ENCODE measurements at places on chromosomes 13 and 19.

DNA sequence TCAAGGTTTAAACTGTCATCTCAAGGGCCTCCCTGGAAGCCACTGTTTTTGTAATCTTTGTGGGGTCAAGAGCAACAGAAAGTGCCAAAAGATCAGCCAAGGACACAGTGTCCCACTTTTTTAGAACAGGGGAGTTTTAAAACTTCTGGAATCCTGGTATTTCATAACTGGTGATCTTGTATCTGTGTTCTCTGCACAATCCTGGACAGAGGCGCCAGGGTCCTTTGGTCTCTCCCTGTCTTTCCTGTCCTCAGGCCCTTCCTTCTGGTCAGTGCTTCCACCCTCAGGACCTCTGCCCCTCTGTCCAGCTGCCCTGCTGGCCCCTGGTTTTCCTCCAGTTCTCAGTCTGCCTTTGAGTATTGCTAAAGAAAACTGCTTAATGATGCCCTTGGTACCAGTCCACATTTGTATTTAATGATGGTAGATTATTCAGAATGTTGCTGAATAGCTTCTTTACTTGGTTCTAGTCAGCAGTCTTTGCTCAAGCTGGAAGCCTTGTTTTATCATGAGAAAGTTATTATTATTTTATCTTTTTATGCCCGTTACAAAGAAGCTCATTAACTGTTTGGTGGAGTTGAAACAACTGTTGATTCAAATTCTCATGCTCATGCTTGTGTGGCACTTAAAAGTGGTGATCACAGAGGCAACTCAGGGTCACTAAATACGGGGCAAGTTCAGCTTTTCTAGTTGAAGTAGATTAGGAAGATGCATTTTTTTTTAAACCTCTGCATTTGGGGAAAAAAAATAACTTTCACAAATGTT is 47.5 kb downstream of the WASF3 start:
- DNase-seq: no peak

DNA sequence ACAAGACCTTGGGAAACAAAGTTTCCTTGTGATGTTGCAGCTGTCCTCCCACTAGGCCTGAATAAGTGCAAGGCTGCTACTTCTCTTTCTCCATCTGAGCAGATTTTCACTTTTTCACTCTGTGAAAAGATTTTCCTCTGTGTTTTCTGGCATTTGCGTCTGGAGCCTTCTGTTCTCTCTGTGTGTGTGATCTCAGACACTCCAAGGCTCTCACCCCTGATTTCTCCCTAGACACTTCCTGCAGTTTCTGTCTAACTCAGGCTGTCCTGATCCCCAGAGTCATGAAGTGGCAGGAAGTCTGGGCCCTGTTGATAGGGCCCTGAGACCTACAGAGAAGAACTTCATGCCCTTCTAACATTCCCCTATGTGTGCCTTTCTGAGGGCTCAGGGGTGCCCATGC is 37.2 kb downstream of the SIGLEC7 start:
- no peak for DNase-seq

GRCh38 chr13:22486490-22486889 is 694.3 kb upstream of the SGCG start:
- DNase-seq: no peak

DNA sequence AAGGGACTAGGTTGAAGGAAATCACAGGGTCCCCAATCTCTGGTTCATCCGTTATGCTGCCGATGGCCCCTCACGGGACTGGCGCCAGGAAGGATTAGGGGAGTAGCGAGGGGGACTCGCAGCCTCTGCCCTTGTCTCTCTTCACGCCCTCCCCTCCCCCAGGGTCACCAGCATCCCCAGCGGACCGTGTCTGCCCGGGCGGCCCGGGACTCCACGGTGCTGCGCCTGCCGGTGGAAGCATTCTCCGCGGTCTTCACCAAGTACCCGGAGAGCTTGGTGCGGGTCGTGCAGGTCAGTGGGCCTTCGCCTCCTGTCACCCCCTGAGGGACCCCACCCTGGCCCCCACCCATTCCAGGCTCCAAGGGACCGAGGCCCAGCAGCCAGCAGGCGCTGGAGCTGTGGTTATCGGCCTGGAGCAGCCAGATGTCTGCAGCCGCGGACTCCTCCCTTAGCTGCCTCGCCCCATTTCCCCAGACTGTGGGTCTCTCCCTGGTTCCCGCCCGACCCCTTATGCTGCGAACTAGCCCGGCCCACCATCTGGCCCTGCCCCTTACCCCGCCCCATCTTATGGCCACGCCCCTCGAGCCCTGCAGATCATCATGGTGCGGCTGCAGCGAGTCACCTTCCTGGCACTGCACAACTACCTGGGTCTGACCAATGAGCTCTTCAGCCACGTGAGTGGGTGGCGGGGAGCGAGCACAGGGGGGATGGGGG is 5.4 kb downstream of the PNPLA6 start:
- no peak for DNase-seq

DNA sequence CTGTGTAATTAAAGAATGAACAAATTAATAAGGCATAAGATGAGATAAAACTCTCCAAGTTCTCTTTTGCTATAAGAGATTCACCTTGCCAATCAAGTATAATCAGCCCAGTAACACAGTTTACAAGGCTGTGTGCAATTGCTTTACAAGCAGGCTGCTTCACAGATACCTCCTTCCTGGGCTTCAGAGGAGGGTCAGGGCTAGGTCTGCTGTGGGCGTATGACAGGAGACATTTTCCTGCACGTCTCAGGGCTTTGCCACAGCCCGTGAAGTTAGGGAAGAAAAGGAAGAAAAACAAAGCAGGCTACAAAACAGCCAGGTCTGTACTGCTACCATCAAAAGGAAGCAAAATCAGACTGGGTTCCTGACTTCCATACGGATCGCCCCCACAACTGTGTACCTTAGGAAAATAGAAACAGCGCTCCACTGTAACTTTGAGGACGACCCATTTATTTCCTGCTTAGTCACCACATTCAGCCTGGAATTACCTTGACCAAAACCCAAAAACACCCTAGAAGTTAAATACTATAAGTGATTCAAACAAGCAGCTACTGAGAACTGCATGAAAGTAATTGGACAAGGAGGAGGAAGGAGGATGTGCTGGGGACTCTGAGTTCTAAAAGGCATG is 12.4 kb downstream of the EFNB2 start:
- DNase-seq: no peak

DNA sequence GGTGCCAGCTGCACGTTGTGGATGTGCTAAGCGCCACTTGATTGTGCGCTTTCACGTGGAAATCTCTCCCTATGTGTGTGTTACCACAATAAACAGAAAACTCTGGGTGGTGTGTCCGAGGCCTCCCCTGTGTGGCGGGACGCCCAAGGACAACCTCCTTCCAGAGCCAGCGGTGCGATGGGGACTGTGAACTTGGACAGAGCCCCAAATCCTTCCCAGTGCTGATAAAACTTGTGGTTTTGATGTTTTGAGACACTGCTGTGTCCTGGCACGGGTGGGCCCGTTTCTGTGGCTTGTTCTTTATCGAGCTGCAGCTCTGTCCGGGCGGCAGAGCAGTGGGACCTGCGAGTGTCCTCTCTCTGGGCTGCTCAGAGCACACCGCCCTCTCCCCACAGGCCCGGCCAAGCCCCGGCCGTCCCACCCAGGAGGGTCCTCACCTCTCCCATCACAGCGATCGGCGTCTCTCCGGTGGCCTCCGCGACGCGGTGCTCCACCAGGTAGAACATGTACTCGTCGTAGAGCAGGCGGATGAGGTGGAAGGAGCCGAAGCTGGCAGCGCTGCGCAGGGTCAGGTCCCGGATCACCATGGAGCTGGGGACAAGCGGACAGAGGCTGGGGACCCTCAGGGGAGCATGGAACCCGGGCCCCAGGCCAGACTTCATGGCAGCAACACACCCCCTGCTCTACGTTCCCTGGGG is 18.8 kb upstream of the RANBP3 start:
- no peak for DNase-seq

DNA sequence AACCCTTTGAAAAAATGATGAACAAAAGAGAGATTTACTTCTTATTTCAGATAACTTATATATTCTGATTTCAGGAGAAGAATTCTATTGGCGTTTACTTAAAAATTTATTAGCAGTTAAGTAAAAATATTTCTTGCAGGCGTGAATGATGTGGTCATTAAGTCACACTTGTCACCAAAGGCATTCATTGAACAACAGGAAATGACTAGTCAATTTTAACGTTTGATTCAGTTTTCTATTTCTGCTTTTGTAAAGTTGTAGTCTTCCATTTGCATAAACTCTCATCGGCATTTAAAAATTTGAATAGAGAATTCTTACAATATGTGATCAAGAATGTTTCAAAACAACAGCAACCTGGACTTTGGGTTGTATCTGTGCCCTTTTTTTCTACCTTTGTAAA is 83.4 kb downstream of the GPR12 start:
- no peak for DNase-seq

- DNase-seq: no peak
These were observed 2.6 kb downstream of the AP1M1 start for GRCh38 chr19:16200038-16201010.

GRCh38 chr13:91574766-91575165 is 176.3 kb downstream of the GPC5 start:
- DNase-seq: no peak

GRCh38 chr13:102561933-102562332 is 34.9 kb upstream of the TPP2 start:
- DNase-seq: no peak

GRCh38 chr19:46697204-46697960 is 19.5 kb downstream of the PRKD2 start:
- DNase-seq: no peak

DNA sequence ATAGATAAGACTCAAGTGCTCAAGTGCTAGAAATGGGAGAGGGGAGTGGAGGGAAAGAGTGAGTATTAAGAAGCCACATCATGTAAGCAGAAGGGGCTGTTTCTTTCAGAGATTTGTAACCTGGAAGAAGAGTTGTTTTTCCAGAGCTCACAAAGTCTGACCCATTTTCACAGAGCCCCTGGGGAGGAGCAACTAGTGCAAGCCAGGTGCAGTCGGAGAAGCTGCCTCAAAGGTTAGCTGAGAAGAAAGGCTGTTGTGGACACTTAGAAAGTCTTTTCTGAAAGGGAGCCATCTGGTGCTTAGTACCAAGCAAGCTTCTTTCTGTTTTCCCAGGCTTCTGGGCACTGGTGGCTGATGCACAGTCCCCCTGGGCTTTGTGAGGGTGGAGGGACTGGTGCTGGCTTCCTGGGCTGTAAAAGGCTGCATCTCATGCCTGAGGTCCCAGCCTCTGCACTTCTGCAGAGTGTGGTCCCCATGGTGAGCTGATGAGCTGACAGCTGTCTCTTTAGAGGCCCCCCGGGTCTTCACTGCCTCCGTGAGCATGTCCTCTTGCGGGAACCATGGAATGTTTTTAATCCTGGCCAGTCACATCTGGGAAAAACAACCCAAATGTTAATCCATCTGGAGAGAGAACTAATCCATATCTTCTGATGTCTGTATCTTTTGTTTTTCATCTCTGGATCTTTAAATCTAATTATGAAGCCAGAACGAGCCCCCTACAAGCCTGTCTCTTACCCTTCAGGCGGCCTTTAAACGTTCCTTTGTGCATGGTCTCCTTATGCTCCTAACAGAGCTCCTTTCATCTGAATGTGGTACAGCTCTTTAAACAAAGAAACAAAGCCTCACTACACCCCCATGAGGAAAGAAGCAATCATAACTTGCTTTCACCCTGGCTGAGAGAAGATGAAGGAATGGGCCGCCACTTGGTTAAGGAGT is 40.2 kb downstream of the OLFM4 start:
- no peak for DNase-seq

DNA sequence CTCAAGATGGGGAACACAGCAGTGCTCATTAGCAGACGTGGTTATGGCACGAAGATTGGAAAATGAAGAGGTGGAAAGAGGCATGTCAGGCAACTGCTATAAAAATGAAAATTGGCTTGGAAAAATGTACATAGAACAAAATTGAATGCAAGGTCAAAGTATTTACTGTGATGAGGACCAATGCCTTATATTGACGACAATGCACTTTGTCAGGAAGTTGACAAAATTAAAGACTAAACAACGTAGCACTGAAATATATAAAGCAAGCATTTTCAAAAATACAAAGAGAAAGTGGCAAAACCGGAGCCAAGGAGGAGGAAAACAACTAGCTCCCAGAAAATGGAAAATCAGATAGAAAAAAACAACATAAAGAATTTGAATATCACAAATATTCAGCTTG is 113.7 kb upstream of the SGCG start:
- no peak for DNase-seq

- no peak for DNase-seq
These were observed 21.7 kb downstream of the ZNF283 start for GRCh38 chr19:43848821-43849220.

DNA sequence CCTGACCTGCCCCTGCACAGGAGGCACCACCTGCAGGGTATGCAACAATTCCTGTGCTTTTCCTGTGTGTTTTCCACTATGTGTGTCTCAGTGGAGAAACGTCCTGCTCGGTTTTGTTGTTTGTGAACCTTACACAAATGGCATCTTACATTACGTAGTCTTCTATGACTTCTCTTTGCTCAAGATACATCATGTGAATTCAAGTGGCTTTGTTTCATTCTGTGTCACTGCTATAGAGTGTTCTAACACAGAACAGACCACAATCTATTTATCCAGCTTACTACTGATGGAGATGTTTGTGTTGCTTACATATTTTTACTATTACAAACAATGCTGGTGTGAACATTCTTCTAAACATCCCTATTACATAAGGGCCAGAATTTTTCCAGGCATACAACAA is 97.7 kb downstream of the ANKRD10 start:
- DNase-seq: no peak

GRCh38 chr13:99981735-99982035 is at the start of gene ZIC2:
Gene ZIC2, plus strand, starts transcription at chr13:99981784. Its CDS starts 281 bp downstream, at chr13:99982065.
- DNase-seq: no peak

DNA sequence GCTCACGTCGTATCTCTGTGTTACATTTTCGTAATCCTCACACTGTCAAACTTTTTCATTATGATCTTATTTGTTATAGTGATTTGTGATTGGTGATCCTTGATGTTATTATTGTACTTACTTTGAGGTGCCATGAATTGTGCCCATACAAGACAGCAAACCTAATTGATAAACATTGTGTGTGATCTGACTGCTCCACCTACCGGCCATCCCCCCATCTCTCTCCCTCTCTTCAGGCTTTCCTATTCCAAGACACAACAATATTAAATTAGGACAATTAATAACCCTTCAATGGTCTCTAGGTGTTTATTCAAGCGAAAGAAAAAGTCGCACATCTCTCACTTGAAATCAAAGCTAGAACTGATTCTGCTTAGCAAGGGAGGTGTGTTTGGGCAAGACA is 349.3 kb downstream of the RBM26 start:
- DNase-seq: no peak

- no peak for DNase-seq
These were observed 9.0 kb upstream of the ACTN4 start for GRCh38 chr19:38638461-38638860.

GRCh38 chr19:50537306-50537685 is 23.6 kb upstream of the ASPDH start:
- DNase-seq: no peak

GRCh38 chr19:39749981-39750380 is 12.2 kb upstream of the CLC start:
- no peak for DNase-seq

- no peak for DNase-seq
These were observed 112.1 kb downstream of the RAB20 start for GRCh38 chr13:110449219-110450015.

- DNase-seq: no peak
These were observed 95.0 kb upstream of the KLF5 start for GRCh38 chr13:72963762-72964161.

GRCh38 chr19:8654591-8655339 is 24.3 kb downstream of the NFILZ start:
- no peak for DNase-seq
